ENCODE measurements at places on chromosomes 1 and 21. TPM values are rescaled to one million over a fixed set of nuclear protein-coding genes. Genes with fewer than 3 reads are reported as not detected.

Gene CHAF1B
- total RNA-seq, result 4.7 TPM

Gene DESI2
- 43.6 TPM for total RNA-seq

Gene CCDC190
- 0.28 TPM for total RNA-seq

Gene NEK7
- total RNA-seq, result 297 TPM

Gene ABCB10
- 10.9 TPM for total RNA-seq

Gene CLCA1
- total RNA-seq, result not detected

Gene BARHL2
- total RNA-seq, result not detected

Gene LORICRIN
- not detected for total RNA-seq

Gene UBL4B
- total RNA-seq, result not detected

Gene RPAP2
- total RNA-seq, result 13.6 TPM

Gene ZSWIM5
- under 0.01 TPM for total RNA-seq

Gene CFHR4
- total RNA-seq, result not detected

Gene TMPRSS15
- total RNA-seq, result not detected

Gene FMO3
- not detected for total RNA-seq

Gene FALEC
- not detected for total RNA-seq

Gene AGMAT
- total RNA-seq, result 0.28 TPM

Gene IL19
- total RNA-seq, result not detected

Gene ADAMTS4
- 0.72 TPM for total RNA-seq

Gene WDR64
- total RNA-seq, result not detected

Gene PLA2G2C
- not detected for total RNA-seq

Gene NBPF15
- 31.0 TPM for total RNA-seq

Gene P3H1
- total RNA-seq, result 108 TPM

Gene S1PR1
- total RNA-seq, result 12.5 TPM

Gene DNASE2B
- total RNA-seq, result not detected

Gene STXBP3
- 38.3 TPM for total RNA-seq

Gene SIKE1
- total RNA-seq, result 49.1 TPM

Gene RHOU
- 0.83 TPM for total RNA-seq

Gene GPR25
- not detected for total RNA-seq

Gene LRRC38
- not detected for total RNA-seq

Gene TINAGL1
- 0.56 TPM for total RNA-seq

Gene IL24
- total RNA-seq, result under 0.01 TPM

Gene UBXN11
- 5.2 TPM for total RNA-seq

Gene PGBD5
- total RNA-seq, result 0.28 TPM

Gene ZNF672
- total RNA-seq, result 6.6 TPM

Gene OR10Z1
- total RNA-seq, result not detected

Gene ASAP3
- total RNA-seq, result 18.6 TPM

Gene SPAG17
- total RNA-seq, result under 0.01 TPM

Gene EPHA10
- total RNA-seq, result not detected

Gene ALPL
- 0.56 TPM for total RNA-seq

Gene ITLN2
- total RNA-seq, result not detected

Gene CPTP
- 3.1 TPM for total RNA-seq

Gene DNAH14
- 2.7 TPM for total RNA-seq

Gene RAB25
- not detected for total RNA-seq

Gene MFAP2
- total RNA-seq, result 2.5 TPM

Gene USH2A
- total RNA-seq, result under 0.01 TPM

Gene KRTAP21-2
- not detected for total RNA-seq

Gene NEGR1
- total RNA-seq, result 13.1 TPM

Gene CD244
- not detected for total RNA-seq

Gene IL12RB2
- total RNA-seq, result not detected

Gene AKR1A1
- total RNA-seq, result 122 TPM

Gene INAVA
- total RNA-seq, result not detected

Gene HUNK
- total RNA-seq, result 1.1 TPM
